Spinal cord (tissue), 10 donors: ENCODE measurements at places on chromosomes 12 and 14. TPM values are rescaled to one million over a fixed set of nuclear protein-coding genes. Genes with fewer than 3 reads are reported as not detected.

GRCh38 chr14:99773521-99774497, 19.4 kb upstream of the EML1 start:
- DNase-seq: no peak

- DNase-seq: no peak
Measured at GRCh38 chr12:60210756-60211155, 614.9 kb downstream of the SLC16A7 start.

DNA sequence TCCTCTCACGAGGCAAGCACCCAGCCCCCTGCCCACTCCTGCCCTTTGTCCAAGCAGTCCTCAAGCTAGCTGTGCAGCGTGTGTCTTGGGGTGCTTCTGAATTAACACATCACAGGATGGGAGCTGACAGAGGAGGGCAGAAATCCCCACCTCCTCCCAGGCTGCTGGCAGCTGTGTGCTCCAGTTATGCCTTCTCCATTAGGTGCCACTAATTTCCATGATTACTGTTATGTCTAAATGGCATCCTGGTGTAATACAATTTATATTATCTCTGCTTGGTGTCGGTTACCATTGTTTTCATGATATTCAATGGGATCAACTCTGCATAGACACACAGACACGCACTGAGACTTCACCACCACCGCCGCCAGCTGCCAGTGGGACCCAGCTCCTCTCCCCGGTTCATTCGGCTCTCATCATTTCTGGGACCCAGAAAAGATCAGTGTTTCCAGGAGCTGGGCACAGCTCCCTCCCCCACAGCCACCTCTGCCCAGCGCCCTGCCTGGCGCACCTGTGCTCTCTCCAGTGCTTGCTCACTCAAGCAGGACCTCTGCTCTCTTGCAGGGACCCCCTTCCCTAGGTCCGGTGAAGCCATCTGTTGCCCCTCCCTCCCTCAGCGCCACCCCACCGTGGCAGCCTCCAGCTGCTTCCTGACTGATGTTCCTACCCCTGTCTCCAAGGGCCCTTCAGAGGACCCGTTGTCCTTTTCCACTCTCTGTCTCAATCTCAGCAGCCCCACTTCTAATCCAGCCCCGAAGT, 167.5 kb upstream of the FKBP4 start:
- peak; percentile 10 for DNase-seq

GRCh38 chr12:12548713-12549112, 13.9 kb downstream of the DUSP16 start:
- DNase-seq: no peak

DNA sequence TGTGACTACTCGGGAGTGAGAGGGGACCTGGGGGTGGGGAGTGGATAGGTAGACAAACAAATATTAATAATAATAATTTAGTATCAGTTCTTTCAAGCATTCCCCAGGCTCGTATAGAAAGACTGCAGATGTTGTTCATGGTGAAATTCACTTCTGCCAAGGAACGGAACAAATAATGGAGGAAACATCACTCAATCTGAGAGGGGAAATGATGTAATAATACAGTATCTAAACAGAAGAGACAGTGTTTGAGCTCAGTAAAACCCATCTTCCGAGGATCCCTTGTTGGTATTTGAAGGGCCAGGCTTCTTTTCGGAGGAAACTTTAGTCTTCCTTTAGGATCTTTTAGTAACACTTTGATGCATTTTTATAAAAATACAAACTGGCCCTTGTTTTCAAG, 114.2 kb downstream of the KCNK10 start:
- no peak for DNase-seq

GRCh38 chr12:38160318-38161122, 156.1 kb upstream of the ALG10B start:
- no peak for DNase-seq

DNA sequence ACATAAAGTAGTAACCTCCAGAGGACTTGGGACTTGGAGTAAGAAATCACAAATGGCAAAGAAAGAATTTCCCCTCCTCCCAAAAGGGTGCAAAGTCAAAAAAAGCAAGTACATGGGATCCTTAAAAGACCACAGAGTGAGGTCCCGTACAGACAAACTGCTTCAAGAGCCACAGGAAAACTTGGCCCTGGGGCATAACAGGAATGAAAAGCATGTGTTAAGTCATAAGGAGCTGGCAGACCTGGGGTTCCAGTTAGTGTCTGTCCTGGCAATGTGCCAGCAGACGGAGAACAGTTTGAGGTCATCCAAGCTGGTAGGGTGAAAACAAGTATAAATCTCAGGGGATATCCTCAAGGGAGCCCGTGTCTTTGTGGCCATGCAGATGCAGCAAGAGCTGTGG, 73.2 kb downstream of the HSD17B6 start:
- DNase-seq: no peak

GRCh38 chr12:32975122-32975521, 78.5 kb upstream of the PKP2 start:
- DNase-seq: no peak

DNA sequence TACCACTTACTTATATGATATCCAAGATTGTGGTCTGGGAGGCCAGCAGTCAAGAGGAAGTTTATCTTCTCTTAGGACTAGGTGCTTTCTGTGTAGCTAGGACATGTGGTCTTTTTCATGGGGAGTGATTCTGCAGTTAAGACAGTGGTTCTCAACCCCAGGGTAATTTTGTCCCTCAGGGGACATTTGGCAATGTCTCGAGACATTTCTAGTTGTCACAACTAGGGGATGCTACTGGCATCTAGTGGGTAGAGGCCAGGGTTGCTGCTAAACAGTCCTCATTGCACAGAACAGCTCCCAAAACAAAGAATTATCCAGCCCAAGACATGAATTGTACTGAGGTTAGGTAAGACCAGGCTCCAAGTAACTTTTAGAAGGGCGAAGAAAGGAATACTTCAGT, 20.0 kb downstream of the AMDHD1 start:
- DNase-seq: no peak

GRCh38 chr14:25042362-25043299, 7.3 kb downstream of the STXBP6 start:
- DNase-seq: no peak

GRCh38 chr14:68951035-68951797, 27.9 kb downstream of the ACTN1 start:
- no peak for DNase-seq

- no peak for DNase-seq
Measured at GRCh38 chr14:94075008-94075407, 6.0 kb downstream of the DDX24 start.

- DNase-seq: no peak
Measured at GRCh38 chr14:88289996-88290395, 33.1 kb downstream of the KCNK10 start.

DNA sequence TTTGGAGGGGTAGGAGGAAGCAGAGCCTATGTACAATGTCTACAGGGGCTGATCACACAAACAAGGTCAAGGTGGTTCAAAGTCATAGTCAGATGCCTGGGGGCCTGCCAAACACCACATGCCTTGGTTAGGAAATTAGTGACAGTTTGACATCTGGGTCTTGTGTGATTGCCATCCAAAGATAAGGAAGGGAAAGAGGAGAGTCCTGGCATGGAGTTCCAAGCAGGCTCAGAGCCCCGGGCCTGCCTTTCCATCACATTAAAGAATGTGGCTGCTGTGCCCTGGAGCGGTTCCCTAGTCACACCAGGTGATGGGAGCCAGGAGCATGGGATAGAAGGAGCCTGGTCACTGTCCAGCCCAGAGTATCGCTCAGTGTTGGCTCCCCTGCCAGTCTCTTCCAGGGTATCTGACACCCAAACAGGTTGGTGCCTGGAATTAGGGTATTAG, 53.6 kb upstream of the BCL2L14 start:
- no peak for DNase-seq

- DNase-seq: peak; percentile 98
Measured at GRCh38 chr14:93431036-93431670, 414 bp downstream of the UNC79 start.

DACT1 gene
- 25.8 TPM for polyA plus RNA-seq

STAC3 gene
- polyA plus RNA-seq: 10.9 TPM

ACSM4 gene
- not detected for polyA plus RNA-seq

RNASE9 gene
- polyA plus RNA-seq: not detected

HPD gene
- 0.17 TPM for polyA plus RNA-seq

GPRC5D gene
- 0.53 TPM for polyA plus RNA-seq

PPP1R3E gene
- 30.7 TPM for polyA plus RNA-seq

ESYT1 gene
- 42.6 TPM for polyA plus RNA-seq

CLEC2A gene
- polyA plus RNA-seq: not detected

VDR gene
- polyA plus RNA-seq: 0.38 TPM

GALNT9 gene
- 36.0 TPM for polyA plus RNA-seq

OXA1L gene
- polyA plus RNA-seq: 96.7 TPM
